ENCODE measurements at places on chromosomes 13 and 19. TPM values are rescaled to one million over a fixed set of nuclear protein-coding genes. Genes with fewer than 3 reads are reported as not detected.

DNA sequence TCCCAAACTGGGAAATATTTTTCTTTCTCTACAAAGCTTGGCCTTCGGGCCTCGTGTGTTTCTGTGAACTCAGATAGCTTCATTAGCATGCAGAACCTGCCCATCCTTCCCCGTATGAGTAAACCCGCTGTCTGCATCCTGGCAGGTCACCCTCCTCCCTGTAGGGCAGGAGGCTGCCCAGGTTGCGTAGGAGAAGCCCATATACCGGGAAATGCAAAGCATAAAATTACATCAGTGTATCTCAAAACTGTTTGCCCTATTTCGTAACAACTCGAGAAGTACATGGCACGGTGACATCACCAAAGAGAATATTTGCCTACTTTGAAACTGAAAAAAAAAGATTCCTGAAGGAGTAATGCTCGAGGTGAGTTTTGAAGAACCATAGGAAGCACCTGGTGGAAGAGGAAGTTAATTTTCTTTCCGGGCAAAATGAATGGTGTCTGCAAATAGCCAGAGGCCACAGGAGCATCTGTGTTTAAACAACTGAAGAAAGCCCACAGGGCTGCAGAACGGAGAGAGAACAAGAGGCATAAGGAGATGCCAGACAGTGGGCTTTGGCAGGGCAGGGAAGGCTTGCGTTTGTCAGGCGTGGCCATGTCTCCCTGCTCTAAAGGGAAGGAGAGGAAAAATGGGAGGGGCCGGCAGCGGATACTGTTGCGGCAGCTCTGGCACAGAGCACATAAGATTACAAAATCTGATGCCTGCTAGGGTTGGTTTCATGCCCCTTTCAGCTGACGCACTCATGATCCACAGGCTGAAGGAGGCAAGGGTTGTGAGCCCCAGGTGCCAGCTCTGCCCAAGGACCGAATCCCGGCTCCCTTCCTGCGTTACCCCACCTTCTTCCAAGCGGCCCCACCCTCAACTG, 81.4 kb downstream of the IRS2 start:
- no peak overlapping the region for H3K4me3 ChIP-seq
- H3K27me3 ChIP-seq: no peaks in the 10 kb centered on the region
- no peak for DNase-seq
- no peaks in the 10 kb centered on the region for H3K36me3 ChIP-seq

- no peak overlapping the region for H3K4me3 ChIP-seq
- peaks cover 59% of the 10 kb centered on the region for H3K4me1 ChIP-seq
- H3K27me3 ChIP-seq: no peaks in the 10 kb centered on the region
- no peak for DNase-seq
- H3K27ac ChIP-seq: peak overlapping the region; percentile 92
Observed at GRCh38 chr13:30895773-30896172, 10.3 kb upstream of the MEDAG start.

- H3K36me3 ChIP-seq: no peaks in the 10 kb centered on the region
- no peak overlapping the region for H3K27ac ChIP-seq
- H3K4me1 ChIP-seq: peaks cover 4% of the 10 kb centered on the region
- no peak overlapping the region for H3K4me3 ChIP-seq
- DNase-seq: no peak
Observed at GRCh38 chr13:71448080-71448630, 418.8 kb downstream of the DACH1 start.

DNA sequence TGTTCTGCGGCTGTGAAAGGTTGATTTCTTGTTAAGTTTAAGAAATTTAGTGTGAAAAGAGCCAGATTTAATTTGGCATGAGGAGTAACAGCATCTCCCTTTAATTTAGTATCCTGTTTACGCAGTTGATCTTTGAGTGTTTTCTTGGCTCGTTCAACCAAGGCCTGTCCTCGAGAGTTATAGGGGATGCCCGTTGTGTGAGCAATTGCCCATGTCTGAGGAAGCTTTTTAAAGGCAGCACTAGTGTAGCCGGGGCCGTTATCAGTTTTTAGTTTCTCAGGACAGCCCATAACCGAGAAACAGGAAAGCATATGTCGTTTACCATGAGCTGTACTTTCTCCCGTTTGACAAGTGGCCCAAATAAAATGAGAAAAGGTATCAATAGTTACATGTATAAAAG, 47.5 kb upstream of the ZNF43 start:
- H3K36me3 ChIP-seq: no peaks in the 10 kb centered on the region
- H3K27me3 ChIP-seq: no peaks in the 10 kb centered on the region
- no peak overlapping the region for H3K27ac ChIP-seq
- DNase-seq: no peak
- H3K4me1 ChIP-seq: no peaks in the 10 kb centered on the region

GRCh38 chr13:99471221-99472121, 29.8 kb upstream of the TM9SF2 start:
- no peaks in the 10 kb centered on the region for H3K36me3 ChIP-seq
- no peak for DNase-seq
- H3K4me1 ChIP-seq: peaks cover 5% of the 10 kb centered on the region
- no peak overlapping the region for H3K4me3 ChIP-seq

ANGPTL4 gene
- total RNA-seq: 8.6 TPM

RNF113B gene
- total RNA-seq: not detected

Measured in osteocyte (in vitro differentiated cells).